ENCODE measurements at places on chromosomes 7 and 10.

DNA sequence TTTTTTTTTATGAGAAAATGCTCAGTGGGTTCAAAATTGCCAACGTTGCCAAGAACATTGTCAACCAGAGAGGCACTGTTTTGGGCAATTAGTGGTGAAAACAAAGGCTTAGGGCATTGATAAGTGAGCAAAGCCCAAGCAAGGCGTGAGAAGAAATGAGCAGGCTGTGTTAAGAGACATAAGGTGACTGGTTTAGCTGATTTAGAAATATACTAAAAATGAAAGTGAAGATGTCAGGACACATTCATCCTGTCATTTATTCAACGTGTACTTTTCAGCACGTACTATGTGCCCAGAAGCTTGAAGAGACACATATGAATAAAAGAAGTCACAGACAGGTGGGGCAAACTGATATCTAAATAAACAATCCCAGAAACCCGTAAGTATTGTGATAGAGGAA, 31.8 kb downstream of the AOAH start:
- no peak for DNase-seq

- no peak for DNase-seq
Measured at GRCh38 chr7:10238641-10239040, 735.0 kb upstream of the PHF14 start.

GRCh38 chr7:132488634-132489302, 87.5 kb downstream of the PLXNA4 start:
- no peak for DNase-seq

DNA sequence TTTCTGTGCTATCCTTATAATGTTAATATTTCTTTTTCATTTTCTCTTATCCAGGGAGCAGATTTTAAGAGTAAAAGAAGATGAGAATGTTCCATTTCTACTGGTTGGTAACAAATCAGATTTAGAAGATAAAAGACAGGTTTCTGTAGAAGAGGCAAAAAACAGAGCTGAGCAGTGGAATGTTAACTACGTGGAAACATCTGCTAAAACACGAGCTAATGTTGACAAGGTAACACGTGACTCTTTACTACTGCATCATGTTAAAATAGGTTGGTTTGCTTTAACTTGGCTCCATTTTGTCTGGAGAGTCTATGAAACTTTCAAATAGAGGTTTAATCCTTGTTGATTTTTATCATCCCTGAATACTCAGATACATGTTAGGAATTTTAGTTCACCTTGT, 73.3 kb downstream of the RALA start:
- DNase-seq, result no peak

DNA sequence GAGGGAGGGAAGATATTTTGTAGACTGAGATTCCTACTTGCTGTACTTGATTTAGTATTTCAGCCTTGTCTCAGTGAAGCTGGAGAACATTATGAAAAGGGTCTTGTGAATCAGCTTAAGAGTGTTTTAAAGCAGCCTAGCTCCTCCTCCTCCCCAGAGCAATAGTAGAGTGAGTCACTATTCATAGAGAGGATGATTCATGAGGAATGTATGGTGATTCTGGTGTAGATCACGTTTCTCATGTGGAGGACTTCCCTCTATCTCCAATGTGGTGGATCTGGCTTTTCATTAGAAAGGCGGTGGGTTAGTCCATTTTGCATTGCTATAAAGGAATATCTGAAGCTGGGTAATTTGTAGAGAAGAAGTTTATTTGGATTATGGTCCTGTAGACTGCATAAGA, 340.1 kb upstream of the CHRM2 start:
- DNase-seq, result no peak

- no peak for DNase-seq
Measured at GRCh38 chr7:137454246-137454724, 110.8 kb upstream of the PTN start.

GRCh38 chr10:130814610-130815009, 496.9 kb downstream of the TCERG1L start:
- DNase-seq, result no peak

- DNase-seq, result no peak
Measured at GRCh38 chr10:132443605-132443982, 46.6 kb downstream of the PWWP2B start.

DNA sequence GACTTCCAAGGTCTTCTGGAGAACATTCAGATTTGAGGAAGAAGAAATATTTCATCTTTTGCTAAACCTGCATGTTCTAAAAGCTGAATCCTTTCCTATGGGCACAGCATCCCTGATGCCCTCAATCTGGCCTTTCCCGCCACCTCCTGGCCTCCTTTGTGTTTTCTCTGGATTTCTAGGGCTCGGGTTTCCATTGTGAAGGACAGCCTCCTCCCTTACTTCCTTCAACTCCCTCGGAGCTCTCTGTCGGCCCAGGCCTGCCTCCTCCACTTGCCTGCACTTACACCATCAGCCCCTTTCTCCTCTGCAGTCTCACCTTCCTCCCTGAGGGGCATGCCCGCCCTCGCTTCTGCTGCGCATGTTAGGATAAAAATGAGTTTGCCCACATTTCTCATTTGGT, 75.4 kb downstream of the WIPF3 start:
- DNase-seq, result no peak

DNA sequence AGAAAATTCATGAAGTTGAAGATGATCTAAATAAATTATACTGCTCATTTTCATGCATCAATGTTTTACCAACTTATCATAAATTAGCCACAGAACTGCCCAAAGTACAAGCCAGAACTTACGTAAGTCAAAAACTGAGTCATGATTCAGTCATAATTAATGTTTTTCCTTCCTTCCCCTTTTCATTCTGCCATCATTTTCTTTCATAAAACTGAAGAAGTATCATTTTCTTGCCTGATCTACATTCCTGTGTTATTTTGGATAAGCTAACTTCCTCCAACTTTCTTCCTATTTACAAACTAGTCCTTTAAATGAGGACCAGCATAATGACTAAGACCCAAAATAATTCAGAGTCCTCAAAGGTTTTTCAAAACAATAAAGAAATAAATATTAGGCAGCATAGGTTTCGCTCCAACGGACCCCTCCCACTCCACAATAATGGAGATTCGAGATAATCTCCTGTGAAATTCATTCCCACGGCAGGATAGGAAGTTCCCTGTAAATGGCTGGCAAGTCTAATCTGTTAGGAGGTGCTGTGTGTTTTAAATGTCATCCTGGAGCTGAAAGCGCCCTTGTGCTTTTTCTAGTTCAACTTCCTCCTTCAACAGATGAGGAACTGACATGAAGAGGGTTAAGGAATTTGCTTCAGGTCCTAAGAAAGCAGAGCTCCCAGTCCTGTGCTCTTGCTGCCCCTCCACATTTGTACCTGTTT, 218.9 kb downstream of the DOCK4 start:
- DNase-seq, result no peak

- no peak for DNase-seq
Measured at GRCh38 chr10:7649673-7650300, 17.0 kb downstream of the ITIH5 start.

DNA sequence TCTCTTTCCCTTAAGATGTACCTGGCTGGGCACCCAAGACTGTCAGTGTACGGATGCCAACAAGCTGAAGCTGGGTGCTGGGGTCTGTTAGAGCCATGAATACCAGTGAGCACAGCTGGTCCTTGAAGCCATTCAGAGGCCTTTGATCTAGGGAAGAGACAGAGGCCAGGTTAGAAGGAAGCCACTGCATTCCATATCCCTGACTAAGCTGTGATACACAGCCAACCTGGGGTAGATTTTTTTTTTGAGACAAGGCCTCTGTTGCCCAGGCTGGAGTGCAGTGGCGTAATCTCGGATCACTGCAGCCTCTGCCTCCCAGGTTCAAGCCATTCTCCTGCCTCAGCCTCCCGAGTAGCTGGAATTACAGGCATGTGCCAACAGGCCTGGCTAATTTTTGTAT, 20.8 kb downstream of the ZDHHC16 start:
- no peak for DNase-seq

DNA sequence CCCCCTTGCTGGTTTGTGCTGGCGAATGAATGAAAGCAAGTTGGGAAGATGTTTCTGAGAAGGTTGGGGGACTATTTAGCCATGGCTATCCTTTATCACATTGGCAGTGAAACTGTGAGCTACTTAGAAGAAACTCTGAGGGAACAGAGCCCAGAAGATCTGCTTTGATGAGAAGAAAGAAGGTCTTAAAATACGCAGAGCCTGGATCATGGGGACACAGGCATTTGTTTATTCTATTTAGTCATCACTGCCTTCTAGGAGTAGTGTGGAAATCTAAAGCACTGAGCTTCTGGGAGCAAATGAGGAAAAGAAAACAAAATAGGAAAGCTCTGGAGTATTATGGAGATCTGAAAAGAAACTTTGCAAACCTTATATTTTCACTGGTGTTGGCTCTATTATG, 28.5 kb downstream of the CPED1 start:
- no peak for DNase-seq

DNA sequence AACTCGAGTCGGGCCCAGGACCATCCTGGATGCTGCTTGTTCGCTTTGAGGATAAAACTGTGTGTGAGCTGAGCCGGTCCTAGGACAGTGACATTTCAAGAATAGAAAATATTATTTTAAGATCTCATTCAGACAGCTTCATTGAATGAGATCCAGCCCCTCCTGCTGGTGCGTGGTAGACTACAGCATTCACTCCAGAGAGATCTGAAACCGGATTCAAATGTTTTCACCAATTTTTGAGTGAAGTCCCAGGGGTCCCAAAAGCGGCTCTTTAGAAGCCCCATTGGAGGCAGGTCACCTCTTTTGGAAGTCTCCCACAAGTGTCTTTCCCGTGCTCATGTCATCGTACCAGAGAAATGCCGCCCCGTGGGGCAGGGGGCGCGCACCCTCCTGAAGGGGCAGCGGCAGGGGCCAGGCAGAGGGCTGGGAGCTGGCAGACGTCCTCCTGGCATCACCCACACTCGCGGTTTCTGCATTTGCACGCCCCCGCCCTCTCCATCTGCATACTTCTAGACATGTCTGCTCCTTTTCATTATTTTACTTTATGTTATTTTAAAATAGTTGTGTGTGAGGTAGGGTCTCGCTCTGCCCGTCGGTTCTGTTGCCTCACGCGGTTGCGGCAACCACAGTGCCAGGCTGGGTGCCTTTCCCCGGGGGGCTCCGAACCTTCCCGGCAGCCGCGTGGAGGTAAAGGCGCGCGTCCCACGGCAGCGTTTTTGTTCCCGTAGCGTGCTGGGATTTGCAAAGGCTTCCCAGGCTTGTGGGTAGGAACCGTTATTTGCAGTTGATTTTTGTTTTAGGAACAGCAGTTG, 52.3 kb upstream of the DPYSL4 start:
- no peak for DNase-seq

- DNase-seq, result peak; percentile 97
Measured at GRCh38 chr10:72273410-72274212, at the start of gene DDIT4. TSS of gene DDIT4 (plus strand) at chr10:72273924. CDS start at chr10:72274217, 293 bp downstream.

DNA sequence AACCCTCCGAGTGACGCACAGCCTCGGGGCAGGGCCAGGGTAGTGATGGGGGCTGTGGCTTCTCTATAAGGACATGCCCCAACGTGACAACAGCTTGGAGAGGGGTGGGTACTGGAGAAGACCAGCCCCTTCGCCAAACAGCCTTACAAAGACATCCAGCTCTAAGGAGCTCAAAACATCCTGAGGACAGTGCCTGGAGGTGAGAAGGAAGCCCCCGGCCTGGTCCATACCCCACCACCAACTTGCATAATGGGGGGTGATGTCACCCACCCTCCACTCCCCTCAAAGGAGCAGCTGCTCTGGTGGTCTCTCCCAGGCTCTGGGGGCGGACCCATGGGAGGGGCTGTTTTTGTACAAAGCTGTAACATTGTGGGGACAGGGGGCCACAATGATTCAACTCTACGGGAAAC, 15.1 kb downstream of the PRSS2 start:
- no peak for DNase-seq

DNA sequence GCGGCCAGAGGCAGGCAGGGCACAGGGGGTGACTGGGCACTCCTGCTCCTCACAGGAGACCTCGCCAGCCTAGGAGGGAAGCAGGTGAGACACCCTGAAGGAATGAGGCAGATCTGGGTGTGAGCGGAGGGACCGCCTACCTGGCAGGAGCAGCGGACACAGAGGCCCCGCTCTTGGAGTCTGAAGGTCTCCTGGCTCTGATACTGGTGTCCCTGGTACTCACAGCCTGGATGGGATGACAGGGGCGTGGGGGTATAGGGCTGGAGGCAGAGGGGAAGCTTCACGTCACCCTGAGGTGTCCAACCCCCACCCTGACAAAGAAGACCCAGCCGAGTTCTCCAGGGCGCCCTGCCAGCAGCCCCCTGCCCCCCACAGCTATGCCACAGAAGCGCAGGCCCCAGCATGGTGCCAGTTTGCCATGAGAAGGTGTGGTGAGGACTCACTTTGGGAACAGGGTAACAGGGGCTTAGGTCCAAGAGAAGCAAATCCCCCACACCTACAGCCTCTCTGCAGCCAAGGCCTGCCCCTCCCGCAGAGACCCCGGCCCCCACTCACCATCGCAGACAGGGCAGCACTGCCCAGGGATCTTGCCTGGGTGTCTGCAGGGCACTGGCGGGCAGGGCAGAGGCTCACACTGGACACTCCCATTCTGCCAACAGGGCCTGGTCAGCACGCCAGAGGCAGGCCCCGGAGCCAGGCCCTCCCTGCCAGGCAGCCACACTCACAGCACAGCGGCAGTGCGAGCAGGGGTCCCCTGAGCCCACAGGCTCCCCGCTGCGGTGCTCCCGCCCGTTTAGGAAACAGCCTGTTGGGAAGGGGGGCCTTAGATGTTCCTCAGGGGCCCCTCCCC, 17.0 kb downstream of the KCP start:
- no peak for DNase-seq

DNA sequence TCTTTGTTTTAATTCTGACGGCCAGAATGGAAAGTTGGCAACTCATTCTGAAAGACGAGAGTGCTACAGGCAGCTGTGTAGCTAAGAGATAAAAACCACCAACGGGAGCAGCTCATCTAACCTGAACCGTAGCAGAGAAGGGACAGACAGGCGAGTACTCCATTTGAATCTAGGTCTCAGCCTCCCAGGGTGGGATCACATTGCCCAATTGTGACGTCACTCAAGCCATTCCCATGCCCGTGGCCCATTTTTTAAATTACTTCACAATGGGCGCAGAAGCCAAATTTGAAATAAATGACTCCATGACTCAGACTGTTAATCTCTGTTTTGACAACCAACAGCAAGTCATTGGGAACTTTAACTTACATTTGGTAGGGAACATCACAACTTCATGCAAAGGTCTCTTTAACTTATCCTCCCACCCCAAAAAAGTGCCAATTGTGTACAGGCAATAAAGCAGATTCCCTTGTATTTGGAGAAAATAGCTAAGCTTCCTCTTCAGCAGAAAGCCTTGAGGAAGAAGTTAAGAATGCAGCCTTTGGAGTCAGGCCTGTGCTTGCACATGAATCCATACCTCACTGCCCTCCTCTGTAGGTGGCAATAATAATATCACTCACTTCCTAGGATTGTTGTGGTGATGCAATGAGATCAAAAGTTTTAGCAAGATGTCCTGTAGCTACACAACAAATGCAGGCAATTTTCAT, 93.2 kb upstream of the KIF5B start:
- DNase-seq, result peak; percentile 45
